Uterus (tissue), 4 donors: ENCODE measurements at places on chromosomes 2 and 18. TPM values are rescaled to one million over a fixed set of nuclear protein-coding genes. Genes with fewer than 3 reads are reported as not detected.

DNA sequence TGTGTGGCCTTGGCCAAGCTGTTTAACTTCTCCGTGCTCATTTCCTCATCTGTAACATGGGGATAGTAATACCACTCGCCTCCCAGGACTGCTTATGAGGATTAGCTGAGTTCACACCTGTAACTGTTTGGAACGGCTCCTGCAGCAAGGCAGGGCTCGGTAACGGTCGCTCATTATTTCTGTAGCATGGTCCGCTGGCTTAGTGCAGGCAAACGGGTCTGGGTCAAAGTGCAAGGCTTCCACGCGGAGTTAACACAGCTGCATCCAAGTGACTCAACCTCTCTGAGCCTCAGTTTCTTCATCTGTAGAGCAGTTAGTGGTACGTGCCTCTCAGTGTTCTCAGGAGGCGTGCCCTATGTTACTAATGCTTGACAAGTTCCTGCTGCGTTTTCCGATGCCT lies 94.3 kb upstream of the YWHAQ start:
- H3K4me3 ChIP-seq: no peak overlapping the region
- no peak overlapping the region for H3K27ac ChIP-seq
- H3K4me1 ChIP-seq: no peaks in the 10 kb centered on the region
- no peaks in the 10 kb centered on the region for H3K27me3 ChIP-seq

DNA sequence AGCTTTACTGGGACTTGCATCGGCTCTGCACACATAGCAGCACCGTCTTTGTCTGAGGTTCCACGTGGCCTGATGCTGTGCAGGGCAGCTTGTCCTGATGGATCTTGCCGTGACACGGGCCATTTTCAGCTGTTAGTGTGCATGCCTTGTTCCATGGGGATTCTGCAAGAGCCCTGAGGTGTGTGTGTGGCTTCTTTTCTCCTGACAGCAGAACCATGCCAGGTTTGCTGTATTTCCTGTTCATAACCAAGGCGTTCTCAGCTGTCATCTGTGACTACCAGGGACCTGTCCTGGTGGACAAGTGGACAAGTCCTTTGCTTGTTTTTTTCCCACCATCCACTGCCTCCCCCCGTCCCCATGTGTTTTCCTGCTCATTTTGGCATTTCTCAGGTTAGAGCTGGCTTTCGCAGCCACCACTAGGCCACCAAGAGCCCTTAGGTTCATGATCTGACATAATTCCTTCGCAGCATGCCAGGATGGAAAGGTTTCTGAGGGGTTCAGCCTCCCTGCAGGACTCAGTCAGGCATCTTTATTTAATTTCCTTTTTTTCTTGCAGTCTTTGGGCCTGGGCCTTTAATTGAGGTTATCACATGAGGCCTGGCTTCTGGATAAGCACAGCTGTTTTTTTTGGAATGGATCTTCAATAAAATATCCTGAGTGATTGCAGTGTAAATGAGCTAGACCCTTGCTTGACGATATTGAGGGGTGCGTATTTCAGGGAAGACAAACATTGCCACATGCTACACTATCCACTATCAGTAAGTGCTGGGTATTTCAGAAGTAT lies 139.4 kb downstream of the NCK2 start:
- no peak overlapping the region for H3K27ac ChIP-seq
- H3K27me3 ChIP-seq: no peaks in the 10 kb centered on the region
- no peak overlapping the region for H3K4me3 ChIP-seq
- DNase-seq: no peak
- H3K36me3 ChIP-seq: no peaks in the 10 kb centered on the region

- H3K27ac ChIP-seq: no peak overlapping the region
- no peaks in the 10 kb centered on the region for H3K27me3 ChIP-seq
- H3K36me3 ChIP-seq: no peaks in the 10 kb centered on the region
- no peak for DNase-seq
These were observed 87.0 kb downstream of the SPHKAP start for GRCh38 chr2:228094377-228094921.

GRCh38 chr18:61841706-61842105 lies 51.1 kb downstream of the RNF152 start:
- no peak overlapping the region for H3K4me3 ChIP-seq
- H3K27ac ChIP-seq: no peak overlapping the region
- no peaks in the 10 kb centered on the region for H3K27me3 ChIP-seq
- no peaks in the 10 kb centered on the region for H3K36me3 ChIP-seq
- no peaks in the 10 kb centered on the region for H3K4me1 ChIP-seq

DNA sequence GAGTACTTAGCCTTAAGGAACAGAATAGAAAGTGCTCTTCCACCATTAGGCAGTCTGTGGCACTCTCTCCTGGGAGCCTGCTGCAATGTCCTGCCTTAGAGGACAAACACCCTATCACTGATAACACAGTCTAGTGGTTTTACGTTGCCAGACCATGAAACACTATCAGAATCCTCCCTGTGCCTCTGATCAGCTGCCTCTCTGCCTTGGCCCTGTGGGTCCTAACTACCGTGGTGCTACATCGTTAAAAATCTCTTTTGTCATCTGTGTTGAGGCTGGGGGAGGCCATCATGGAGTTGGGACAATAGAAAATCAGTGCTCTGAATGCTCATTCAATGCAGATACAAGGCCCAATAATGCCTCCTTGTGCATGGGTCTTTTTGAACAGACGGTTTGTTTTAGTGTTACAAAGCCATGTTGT lies 11.9 kb upstream of the APCDD1 start:
- H3K36me3 ChIP-seq: no peaks in the 10 kb centered on the region
- no peaks in the 10 kb centered on the region for H3K27me3 ChIP-seq
- no peak overlapping the region for H3K27ac ChIP-seq
- no peak for DNase-seq

Gene CGREF1
- 22.9 TPM for total RNA-seq

GRCh38 chr2:176285321-176285720 lies 16.1 kb downstream of the MTX2 start:
- no peaks in the 10 kb centered on the region for H3K36me3 ChIP-seq
- H3K4me3 ChIP-seq: no peak overlapping the region
- H3K4me1 ChIP-seq: no peaks in the 10 kb centered on the region

- H3K36me3 ChIP-seq: no peaks in the 10 kb centered on the region
- no peak overlapping the region for H3K4me3 ChIP-seq
- no peaks in the 10 kb centered on the region for H3K4me1 ChIP-seq
- H3K27ac ChIP-seq: no peak overlapping the region
- DNase-seq: peak; percentile 3
- no peaks in the 10 kb centered on the region for H3K27me3 ChIP-seq
These were observed 17.8 kb upstream of the KCNK3 start for GRCh38 chr2:26674771-26675170.

DNA sequence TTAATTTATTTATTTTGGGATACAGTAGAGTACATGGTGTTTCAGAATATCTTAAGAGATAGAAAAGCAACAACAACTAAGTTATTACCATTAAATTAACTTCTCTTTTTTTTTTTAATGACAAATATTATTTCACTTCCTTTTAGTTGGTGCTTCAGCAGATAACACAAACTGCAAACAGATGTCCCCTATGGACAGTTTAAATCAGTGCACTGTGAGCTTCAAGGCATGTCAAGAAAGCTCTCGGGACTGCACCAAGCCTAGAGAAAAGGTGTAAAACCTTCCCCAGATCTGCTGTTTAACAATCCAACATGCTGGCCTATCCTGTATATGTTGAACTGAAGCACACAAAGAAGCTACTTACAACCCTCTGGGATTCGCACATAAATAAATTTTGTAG lies 122.7 kb downstream of the TCF4 start:
- no peaks in the 10 kb centered on the region for H3K36me3 ChIP-seq
- H3K4me1 ChIP-seq: no peaks in the 10 kb centered on the region
- no peak overlapping the region for H3K4me3 ChIP-seq
- peak overlapping the region; percentile 53 for H3K27ac ChIP-seq
- no peak for DNase-seq

DNA sequence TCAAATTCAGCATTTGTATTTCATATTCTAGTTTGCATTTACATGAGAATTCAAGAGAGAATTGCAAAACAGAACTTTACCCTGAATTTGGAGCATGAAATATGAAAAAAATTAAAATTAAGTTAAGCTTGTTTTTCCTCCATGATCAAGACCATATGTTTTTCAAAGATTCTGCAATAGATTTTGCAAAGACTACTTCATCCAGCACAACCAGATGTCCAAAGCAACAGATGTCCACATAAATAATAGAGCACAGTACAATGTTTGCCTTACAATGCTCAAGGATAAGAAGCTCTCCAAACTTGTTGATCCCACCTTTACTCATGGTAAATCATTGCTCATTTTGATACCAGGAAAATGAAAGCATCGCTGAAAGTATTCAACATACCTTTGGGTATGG lies 25.6 kb downstream of the FAP start:
- no peak overlapping the region for H3K4me3 ChIP-seq
- no peaks in the 10 kb centered on the region for H3K4me1 ChIP-seq

Gene SLC11A1
- 14.0 TPM for total RNA-seq

- no peaks in the 10 kb centered on the region for H3K27me3 ChIP-seq
- DNase-seq: no peak
- no peaks in the 10 kb centered on the region for H3K4me1 ChIP-seq
- no peak overlapping the region for H3K27ac ChIP-seq
- H3K36me3 ChIP-seq: no peaks in the 10 kb centered on the region
These were observed 1212.4 kb downstream of the LRP1B start for GRCh38 chr2:140918426-140918825.

- DNase-seq: no peak
- H3K36me3 ChIP-seq: no peaks in the 10 kb centered on the region
- no peaks in the 10 kb centered on the region for H3K4me1 ChIP-seq
- H3K4me3 ChIP-seq: no peak overlapping the region
- no peak overlapping the region for H3K27ac ChIP-seq
These were observed 63.4 kb downstream of the BIN1 start for GRCh38 chr2:127043367-127044164.

DNA sequence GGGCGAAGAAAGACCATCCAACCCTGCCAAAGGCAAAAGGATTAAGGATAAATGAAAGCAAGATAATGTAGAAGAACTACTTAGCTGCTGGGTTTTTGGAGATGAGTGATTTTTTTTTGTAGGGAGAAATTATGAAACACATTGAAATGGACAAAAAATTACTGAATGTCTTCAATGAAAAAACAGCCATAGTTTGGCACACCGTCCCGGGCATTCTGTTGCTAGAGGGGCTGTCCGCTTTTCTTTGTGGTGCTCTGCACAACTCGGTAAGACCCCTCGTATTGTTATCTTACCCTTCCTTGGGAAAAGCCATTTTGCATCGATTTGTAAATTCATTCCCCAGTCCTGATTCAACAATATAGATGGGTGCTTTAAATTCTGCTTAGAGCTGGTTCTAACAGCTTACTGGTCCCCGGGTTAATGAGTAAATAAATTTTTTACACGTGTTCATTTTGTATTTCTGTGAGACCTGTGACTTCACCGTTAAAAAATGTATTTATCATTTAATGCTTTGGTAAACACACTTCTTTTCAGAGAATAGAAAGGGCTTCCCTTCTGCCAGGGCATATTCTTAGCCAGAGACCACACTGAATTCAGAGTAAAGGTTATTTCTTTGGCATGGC lies 912 bp upstream of the LAPTM4A start:
- DNase-seq: no peak
- peak overlapping the region; percentile 95 for H3K27ac ChIP-seq
- no peaks in the 10 kb centered on the region for H3K4me1 ChIP-seq
- H3K36me3 ChIP-seq: no peaks in the 10 kb centered on the region

DNA sequence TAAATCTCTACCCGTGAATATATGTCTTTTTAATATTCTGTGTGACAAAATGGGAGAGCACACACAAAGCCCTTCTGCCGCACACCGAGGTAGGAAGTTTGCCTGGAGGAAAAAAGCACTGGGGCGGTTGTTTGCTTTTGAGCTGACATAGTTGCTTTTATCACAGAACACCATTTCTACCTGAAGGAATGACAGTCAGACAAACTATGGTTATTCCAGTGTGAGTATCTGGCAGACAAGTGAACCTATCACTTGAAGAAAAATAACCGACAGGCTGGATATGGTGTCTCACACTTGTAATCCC lies 67.6 kb upstream of the SERTAD2 start:
- H3K27ac ChIP-seq: no peak overlapping the region
- H3K36me3 ChIP-seq: no peaks in the 10 kb centered on the region
- no peaks in the 10 kb centered on the region for H3K27me3 ChIP-seq
- H3K4me1 ChIP-seq: no peaks in the 10 kb centered on the region

DNA sequence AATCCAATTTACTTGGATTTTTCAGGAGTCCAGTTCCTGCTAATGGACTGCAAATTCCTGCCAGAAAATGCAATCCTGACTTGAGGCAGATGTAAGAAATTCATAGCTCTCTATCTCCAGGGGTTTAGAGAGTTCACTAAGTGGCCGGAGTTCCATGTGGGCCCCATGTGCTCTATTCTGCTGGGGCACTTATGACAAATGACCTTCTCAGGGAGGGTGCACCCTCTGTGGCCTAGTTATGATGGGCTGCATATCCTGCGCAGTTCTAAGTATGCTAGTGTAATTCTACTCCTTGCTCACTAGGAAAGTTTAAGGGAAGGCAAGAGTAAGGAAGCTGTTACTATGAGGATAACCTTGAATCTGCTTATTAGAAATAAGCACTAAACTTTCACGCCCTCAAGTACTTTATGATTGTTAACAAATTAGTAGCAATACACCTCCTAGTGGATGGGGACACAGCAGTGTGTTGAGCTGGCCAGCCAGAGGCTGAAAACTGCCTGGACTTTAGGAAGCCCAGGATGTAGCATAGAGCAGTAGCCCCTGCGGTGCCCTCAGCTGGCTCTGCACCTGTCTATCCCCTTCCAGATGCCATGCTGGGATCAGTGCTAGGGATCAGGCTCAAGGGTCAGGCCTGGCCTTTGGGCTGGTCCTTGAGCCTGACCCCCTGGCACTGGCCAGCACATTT lies 14.4 kb downstream of the SMYD1 start:
- no peaks in the 10 kb centered on the region for H3K36me3 ChIP-seq
- H3K27me3 ChIP-seq: no peaks in the 10 kb centered on the region
- DNase-seq: no peak
- no peaks in the 10 kb centered on the region for H3K4me1 ChIP-seq

DNA sequence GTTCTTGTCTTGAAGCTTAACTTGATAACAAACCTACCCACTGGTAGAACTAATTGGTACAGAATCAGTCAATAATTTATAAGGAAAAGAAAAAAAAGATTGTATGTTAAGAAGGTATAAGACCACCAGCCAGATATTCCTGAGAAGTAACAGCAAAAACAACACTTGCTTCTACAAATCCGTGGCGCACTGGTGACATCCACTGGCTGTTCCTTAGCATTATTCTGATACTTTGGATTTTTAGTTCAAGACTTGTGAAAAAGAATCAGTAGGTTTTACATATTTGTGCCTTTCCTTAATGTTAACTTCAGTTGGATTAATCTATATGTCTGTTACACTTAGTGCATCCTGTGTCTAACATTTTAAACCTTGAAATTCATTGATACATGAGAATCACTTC lies 141.8 kb downstream of the GRB14 start:
- H3K27me3 ChIP-seq: no peaks in the 10 kb centered on the region
- no peak for DNase-seq
- no peak overlapping the region for H3K4me3 ChIP-seq
- no peaks in the 10 kb centered on the region for H3K4me1 ChIP-seq

GRCh38 chr18:59577386-59577655 lies 119.9 kb downstream of the CCBE1 start:
- H3K36me3 ChIP-seq: no peaks in the 10 kb centered on the region
- H3K4me3 ChIP-seq: no peak overlapping the region
- H3K27me3 ChIP-seq: no peaks in the 10 kb centered on the region
- H3K4me1 ChIP-seq: no peaks in the 10 kb centered on the region
- no peak overlapping the region for H3K27ac ChIP-seq
